MM.1S (cell line): ENCODE measurements at places on chromosomes 7 and 10.
A peak's percentile ranks its signal among the peaks of the same experiment; 100 is the strongest.

GRCh38 chr10:50470798-50471582, 152.8 kb downstream of the SGMS1 start:
- DNase-seq: no peak

DNA sequence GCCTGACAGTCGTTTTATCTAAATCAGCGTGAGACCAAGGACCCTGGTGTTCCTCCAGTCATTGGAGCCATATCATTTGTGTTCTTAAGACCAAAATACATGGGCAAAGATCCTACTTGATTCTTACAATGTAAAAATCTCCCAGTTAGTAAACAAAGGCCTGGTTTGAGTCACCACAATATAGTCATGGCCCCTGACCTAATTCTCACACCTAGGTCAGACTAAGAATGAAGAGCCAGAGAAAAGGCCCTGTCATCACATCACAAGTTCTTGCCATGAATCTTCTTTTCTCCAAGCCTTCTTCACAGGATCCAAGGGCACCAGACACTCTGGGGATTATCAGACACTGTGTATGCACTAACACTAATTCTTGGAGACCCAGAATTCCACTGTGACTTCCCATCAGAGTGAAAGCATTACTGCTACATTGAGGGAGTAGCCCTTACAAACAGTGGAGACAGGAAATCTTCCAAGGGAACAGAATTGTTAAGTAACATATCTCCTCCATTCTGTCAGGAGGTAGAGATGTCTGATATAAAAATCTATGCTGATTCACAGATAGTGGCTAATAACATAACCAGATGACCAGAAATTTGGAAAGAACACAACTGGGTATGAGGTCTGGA, 7.6 kb upstream of the ERVW-1 start:
- no peak for DNase-seq

- DNase-seq: no peak
Measured at GRCh38 chr10:62233356-62234076, 35.1 kb downstream of the RTKN2 start.

DNA sequence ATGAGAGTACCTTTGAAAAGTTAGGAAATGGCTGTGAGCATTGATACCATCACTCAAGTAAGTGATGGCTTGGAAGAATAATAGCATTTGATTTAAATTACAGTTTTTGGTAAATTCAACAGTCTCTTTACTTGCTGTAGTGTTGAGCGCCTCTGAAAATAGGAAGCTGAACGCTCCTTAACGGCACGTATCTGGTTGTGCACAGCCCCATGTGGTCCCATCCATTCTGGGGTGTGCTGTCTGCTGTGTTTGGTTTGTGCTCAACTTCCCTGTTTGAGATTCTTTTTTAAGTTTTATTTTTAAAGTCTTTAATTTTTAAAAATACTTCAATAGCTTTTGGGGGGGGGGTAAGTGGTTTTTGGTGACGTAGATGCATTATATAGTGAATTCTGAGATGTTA, 51.5 kb downstream of the DNAJB6 start:
- DNase-seq: no peak

GRCh38 chr7:99719996-99720769, 14.8 kb downstream of the CYP3A7 start:
- no peak for DNase-seq

DNA sequence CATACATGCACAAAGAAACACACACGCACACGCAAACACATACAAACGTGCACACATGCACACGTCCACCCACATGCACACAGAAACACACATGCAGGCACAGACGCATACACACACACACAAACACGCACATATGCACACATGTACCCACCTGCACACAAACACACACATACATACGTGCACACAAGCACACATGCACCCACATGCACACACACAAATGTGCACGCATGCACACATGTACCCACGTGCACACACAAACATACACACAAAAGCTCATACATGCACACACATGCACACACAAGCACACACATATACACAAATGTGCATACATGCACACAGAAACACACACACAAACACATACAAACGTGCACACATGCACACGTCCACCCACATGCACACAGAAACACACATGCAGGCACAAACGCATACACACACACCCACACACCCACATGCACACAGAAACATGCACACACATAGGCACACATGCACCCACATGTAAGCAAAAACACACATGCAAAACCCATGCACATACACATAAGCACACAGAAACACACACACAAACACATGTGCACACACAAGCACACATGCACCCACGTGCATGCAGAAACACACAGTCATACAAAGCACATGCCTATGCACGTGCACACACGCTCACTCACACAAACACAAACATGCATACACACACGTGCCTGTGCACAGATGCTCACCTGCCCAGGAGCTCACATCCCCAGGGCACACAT, 44.8 kb downstream of the FOXL3 start:
- no peak for DNase-seq

DNA sequence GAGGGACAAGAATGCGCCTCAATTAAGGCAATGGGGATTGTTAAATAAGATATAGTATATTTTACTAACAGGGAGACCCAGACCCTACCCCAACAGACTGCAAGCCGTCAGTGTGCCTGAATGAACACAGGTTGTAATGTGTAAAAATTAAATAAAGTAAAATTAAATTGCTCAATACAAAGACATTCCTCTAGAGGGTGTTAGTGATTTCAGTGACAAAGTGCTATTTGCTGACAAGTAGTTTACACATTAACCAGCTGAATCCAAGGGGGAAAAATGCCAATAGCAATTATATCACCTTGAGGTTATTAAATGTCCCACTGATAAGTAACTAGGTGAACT, 110.5 kb downstream of the EBF3 start:
- DNase-seq: no peak

GRCh38 chr10:4081685-4082111, 296.7 kb upstream of the KLF6 start:
- DNase-seq: no peak

- no peak for DNase-seq
Measured at GRCh38 chr7:44064791-44065430, 456 bp downstream of the PGAM2 start.

DNA sequence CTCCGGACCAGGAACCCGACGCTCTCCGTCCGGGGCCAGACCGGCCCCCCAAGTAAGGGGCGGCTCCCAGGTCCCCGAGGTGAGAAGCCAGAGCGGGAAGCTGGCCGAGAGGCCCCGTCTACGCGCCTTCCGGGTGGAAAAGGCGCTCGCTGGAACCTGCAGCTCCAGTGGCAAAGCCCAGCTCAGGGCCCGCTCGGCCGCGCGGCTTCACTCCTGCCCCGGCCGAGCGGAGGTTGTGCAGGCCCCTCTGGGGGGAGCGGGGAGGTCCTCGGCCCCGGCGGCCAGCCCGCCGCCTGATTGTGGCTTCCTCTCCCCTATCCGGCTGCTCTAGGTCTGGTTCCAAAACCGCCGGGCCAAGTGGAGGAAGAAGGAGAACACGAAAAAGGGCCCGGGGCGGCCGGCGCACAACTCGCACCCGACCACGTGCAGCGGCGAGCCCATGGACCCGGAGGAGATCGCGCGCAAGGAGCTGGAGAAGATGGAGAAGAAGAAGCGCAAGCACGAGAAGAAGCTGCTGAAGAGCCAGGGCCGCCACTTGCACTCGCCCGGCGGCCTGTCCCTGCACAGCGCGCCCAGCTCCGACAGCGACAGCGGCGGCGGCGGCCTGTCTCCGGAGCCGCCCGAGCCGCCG, 2.9 kb downstream of the UNCX start:
- no peak for DNase-seq

DNA sequence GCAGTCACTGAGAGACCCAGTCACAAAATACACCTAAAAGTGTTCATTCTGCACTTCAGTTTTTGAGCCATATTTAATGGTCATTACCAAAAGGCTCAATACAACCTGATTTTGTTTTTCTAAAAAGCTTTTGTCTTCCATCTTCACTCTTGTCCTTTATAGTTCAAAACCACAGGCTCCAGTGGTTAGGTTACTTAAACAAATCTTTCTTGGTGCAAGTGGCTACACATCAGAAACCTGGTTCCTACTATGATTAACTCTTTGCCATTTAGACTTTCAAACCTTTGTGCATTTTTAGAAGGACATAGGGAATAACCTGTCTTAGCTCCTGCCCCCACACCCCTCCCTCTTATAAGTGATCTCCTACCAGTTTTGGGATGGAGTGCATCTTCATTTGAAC, 135.8 kb downstream of the STRA8 start:
- DNase-seq: no peak

DNA sequence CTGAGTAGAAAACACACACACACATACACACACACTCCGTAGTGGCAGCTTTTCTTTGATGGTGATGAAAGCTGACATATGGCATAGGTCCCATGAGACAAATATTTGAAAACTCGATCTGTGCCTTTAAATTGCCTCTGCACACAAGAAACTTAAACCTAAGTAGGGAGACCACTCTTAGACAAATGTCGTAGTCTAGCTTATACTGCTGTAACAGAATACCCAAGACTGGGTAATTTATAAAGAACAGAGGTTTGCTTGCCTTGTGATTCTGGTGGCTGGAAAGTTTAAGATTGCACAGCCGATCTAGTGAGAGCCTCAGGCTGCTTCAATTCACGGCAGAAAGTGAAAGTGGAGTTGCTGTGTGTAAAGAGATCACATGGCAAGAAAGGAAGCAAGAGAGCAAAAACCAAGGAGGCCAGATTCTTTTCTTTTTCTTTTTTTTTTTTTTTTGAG, 489.4 kb upstream of the SORCS1 start:
- DNase-seq: peak; percentile 37

- no peak for DNase-seq
Measured at GRCh38 chr10:100823194-100823593, 77.8 kb downstream of the PAX2 start.

DNA sequence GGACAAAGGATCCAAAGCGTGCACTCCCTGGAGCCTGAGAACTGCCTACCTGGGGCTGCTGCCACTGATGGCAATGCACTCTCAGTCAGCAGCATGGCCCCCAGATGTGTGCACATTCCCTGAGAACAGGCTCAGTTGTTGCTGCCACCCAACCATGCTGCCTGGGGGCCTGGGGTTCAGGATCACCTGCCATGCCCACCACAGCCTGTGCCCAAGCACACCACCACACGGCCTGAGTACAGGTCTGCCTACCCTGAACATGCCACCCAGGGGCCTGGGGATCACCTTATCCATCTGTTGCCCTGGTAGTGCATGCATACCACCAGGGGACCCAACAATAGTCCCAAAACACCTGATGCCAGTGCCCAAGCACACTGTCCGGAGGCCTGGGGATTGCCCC, 1174.5 kb downstream of the SORCS1 start:
- no peak for DNase-seq

DNA sequence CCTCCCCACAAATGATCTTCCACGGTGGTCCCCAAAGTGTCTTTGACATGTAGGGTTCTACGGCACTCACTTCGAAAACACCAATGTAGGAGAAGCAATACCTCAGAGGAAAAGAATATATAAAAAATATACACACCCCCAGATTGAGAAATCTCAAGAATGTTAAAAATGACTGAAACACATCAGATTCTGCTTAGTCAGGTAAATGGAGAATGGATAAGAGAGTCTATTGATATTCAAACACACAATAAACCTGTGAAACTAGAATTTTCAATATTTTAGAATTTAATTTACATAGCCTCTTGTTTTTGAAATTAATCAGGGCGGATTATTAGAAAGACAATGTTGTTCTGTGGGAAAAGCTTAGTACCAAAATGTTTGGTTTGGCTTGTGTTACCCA, 712.4 kb downstream of the GATA3 start:
- no peak for DNase-seq

GRCh38 chr7:121608785-121609184, 212.7 kb upstream of the FAM3C start:
- no peak for DNase-seq

DNA sequence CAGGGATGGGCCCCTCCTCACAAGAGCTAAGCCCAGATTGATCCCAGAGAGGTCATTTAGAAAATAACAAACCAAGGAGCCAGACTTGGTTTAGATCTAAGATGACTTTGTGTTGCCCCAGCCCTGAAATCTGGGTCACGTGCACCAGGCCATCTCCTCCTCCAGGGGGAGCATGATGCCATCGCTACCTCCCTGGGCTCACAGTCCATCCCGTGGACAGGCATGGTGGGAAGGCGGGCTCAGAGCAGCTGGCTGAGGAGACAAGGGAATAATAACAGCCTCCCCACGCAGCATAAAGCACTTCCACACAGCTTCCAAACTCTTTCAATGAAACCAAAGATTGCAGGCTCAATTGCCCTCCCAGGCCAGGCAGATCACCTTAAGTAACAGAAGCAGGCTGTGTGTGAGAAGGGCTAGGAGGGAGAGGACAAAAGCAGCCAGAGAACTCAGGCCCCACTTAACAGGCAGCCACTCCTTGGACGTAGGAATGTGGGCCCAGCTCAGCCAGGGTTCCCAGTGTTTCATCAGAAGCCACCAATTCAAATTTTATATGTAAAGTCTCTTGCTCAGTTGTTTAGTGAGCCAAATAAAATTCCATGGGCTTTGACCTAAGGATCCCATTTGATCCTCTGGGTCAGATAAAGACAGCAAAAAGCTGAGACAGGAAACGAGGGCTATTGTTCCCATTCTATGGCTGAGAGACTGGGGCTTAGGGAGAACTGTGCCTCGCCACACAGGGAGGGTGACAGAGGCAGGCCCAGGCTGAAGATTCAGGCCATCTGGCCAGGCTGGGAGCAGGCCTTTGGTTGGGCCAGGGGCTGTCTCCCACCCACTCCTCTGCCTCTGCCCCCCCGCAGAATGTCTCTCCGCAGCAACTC, 100.2 kb downstream of the COL13A1 start:
- no peak for DNase-seq

GRCh38 chr10:61825628-61826027, 75.9 kb upstream of the ARID5B start:
- no peak for DNase-seq

DNA sequence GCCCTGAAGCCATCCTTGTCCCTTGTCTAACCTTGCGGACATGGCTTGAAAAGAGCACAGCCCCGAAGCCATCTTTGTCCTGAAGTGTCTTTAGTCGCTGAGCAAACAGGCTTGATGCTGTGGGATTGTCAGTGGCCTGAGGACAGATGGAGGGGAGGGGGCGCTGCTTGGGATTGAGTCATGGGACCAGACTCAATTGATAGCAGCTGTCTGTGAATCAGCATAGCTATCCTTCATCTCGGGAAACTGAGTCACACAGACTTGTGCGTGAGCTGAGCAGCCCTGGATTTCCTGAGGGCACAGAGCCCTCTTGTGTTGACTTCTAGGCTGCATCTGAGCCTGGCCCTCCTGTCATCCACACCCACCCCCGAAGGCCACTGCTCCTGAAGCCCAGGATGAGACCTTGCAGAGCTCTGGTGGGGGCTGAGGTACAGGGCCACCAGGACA, 14.4 kb downstream of the MYO1G start:
- DNase-seq: no peak

DNA sequence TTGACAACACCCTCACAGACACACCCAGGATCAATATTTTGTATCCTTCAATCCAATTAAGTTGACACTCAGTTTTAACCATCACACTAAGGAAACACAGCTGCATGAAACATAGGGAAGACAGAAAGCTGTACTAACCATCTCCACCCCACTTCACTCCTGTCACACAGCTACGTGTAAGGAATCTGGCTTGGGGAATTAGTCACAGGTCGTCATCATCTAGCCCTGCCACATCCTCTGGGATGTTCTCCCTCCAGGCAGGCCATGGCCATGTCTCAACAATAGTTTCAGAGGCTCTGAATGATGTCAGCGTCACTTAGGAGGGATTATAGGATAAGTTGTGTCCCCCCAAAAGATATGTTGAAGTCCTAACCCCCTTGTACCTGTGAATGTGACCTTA, 10.8 kb upstream of the SEMA3C start:
- no peak for DNase-seq

- DNase-seq: no peak
Measured at GRCh38 chr10:64738462-64738861, 1217.3 kb downstream of the REEP3 start.
